ENCODE measurements at places on chromosomes 2 and 18.
A peak's percentile ranks its signal among the peaks of the same experiment; 100 is the strongest.

- peak; percentile 69 for DNase-seq
These were observed 91.6 kb upstream of the MGAT4A start for GRCh38 chr2:98822301-98823164.

DNA sequence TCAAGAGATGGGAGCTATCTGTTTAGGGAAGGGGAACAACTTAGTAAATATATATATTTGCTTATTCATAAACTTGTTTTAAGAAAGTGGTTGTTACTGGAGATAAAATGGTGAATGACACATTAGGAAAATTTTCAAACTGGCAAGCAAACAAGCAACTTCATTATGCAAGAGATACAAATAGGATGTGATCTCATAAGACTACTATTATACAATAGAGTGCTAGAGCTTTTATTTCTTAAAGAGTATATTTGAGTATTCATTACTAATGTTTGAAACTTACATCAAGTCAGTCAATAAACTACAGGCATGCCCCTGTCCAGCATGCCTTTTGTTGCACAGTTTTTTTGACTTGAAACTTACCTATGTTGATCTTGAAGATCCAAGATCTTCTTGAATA lies 355.2 kb upstream of the KCNJ3 start:
- no peak for DNase-seq

DNA sequence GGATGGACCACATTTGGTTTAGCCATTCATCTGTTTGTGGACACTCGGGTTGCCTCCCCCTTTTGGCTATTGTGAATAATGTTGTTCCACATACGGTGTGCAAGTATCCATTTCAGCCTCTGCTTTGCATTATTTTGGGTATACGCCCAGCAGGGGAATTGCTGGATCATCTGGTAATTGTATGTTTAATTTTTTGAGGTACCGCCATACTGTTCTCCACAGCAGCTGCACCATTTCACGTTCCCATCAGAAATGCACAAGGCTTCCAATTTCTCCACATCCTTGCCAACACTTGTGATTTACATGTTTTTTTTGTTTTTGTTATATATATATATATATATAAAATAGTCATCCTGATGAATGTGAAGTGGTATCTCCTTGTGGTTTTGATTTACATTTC lies 54.6 kb upstream of the TWIST2 start:
- no peak for DNase-seq

DNA sequence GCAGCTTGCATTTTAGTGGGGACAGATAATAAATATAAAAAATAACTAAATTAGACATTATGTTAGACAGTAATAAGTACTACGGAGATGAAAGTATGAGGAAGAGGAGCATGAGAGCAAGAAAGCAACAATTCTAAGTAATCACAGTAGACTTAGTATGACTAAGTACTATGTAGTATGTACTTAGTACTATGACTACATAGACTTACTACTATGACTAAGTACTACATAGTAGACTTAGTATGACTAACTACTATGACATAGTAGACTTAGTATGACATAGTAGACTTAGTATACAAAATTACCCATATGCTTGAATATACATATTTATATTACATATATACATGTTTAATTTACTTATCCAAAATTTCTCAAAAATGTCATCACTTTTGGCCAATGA lies 29.3 kb downstream of the CDH20 start:
- no peak for DNase-seq

- no peak for DNase-seq
These were observed 56.0 kb downstream of the BOD1L2 start for GRCh38 chr18:57202881-57203280.

- no peak for DNase-seq
These were observed 42.8 kb downstream of the SOX11 start for GRCh38 chr2:5734859-5735520.

GRCh38 chr2:8953525-8953924 lies 50.0 kb downstream of the MBOAT2 start:
- no peak for DNase-seq

- DNase-seq, result no peak
These were observed 8.8 kb downstream of the SLC39A6 start for GRCh38 chr18:36120297-36120696.

- DNase-seq, result no peak
These were observed 139.5 kb upstream of the REV1 start for GRCh38 chr2:99629320-99629719.

- no peak for DNase-seq
These were observed 163.7 kb upstream of the NDUFV2 start for GRCh38 chr18:8938817-8939216.

DNA sequence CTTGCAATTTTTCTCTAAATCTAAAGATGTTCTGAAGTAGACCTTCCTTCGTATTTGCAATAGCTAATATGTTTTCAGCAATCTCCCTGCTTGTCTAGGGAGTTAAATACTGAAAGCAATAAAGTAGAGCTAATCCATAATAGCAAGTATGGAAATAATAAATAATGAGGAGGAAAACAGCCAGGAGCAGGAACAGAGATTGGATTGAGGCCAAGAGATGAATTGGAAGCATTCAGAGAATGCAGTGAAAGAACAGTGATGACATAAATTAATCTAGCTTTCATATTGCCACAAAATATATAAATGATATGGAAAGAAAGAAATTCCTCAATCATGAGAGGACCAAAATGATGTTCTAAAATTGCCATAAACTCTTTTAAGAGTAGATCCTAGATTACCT lies 679.7 kb downstream of the METTL4 start:
- DNase-seq, result no peak

DNA sequence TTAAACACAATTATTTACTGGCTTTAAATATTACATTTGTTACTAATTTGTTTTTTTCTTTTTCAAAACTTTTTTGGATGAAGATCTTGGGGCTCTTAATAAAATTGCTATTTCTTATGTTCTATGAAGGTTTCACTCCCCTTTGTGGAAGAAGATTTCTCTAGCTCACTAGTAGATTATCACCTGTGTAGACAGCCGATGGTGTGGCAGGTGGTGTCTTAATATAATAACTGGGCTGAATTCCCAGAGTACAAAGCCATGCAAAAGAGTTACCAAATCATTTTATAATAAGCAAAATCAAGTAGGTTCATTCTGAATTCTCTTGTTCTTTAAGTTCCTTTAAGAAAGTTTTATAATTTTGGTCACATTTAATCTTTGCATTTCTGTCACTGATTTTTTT lies 233.7 kb downstream of the CCDC102B start:
- no peak for DNase-seq
